Fibroblast of skin of scalp (primary cell): ENCODE measurements at places on chromosomes 2 and 18.

DNA sequence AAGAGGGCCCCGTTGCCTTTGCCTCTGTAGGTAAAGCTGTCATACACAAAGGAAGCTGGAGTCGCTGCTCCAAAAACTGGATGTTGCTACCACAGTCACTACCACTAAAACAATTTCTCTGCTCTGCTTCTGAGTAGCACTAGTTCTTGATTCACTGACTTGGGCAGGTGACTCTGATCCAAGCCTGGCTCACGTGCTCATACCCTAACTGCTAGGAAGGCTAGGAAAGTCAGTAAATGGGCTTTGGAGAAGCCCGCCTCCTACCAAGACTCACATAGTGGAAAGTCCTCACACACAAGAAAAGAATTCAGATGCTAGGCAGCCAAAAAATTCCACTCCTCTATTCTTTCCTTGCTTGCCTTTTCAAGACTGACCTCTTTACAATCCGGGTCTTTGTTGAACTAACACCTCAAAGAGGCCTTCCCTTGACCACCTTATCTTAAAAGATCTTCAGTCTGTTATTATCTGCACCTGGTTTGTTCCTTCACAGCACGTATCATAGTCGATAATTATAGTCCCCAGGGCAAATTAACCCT, 11.4 kb upstream of the DYNC1I2 start:
- no peak for DNase-seq

DNA sequence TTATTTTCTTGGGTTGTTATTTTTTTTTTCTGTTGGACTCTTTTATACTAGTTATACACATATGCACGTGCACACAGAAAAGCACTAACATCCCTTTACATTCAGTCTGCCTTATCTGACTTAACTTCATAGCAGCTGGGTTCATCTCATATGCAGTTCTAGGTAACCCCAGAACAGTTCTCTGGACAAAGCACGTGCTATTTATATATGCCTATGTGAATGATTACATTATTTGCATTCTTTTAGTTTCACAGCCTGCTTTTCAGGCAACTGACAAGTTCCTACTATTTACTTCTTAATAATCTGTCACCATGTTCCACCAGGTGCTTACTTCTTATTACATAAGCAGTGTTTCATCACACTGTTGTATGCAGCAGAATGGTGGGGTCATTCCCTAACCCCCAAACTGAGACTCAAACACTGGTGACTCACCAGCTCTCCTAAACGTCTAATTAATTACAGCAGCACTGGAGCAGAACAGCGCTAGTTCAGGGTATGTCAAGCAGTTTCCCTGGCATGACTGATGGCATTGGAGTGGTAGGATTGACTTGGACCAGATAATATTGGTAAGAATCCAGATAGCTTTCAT, 372.8 kb downstream of the CLIP4 start:
- DNase-seq = peak; percentile 9

DNA sequence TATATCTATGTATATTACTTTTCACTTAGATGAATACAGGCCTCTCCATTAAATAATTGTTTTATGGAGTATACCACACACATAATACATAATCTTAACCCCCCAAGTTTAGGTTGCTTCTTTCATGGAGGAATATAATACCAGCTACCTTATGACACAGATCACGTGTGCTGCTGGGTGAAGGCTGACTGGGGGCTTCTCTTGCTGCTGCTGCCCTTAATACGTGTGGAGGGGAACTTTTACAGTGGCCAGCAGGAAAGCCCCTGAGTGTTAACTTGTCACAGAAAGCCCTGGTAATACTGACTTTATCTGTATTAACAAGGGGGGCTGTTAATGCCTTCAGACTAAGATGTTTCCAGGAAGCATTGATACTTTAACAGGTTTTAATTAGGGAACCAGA, 63.1 kb downstream of the LAMA3 start:
- DNase-seq = no peak

- no peak for DNase-seq
These were observed 56.5 kb upstream of the ERBB4 start for GRCh38 chr2:212595036-212595654.

DNA sequence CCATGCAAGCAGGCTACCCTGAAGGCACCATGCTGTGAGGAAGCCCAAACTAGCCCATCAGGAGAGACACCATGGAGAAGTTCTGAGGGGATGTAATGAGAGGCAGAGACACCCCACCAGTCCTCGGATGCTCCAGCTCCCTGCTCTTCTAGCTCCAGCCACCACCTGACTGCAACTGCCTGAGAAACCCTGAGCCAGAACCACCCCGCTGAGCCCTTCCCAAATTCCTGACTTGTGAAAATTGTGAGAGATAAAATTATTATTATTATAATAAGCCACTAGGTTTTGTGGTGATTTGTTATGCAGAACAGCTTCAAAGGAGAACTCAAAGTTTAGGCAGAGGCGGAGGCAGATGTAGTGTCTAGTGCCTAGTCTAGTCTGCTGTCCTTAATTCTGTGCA, 67.1 kb upstream of the HK2 start:
- DNase-seq = no peak

DNA sequence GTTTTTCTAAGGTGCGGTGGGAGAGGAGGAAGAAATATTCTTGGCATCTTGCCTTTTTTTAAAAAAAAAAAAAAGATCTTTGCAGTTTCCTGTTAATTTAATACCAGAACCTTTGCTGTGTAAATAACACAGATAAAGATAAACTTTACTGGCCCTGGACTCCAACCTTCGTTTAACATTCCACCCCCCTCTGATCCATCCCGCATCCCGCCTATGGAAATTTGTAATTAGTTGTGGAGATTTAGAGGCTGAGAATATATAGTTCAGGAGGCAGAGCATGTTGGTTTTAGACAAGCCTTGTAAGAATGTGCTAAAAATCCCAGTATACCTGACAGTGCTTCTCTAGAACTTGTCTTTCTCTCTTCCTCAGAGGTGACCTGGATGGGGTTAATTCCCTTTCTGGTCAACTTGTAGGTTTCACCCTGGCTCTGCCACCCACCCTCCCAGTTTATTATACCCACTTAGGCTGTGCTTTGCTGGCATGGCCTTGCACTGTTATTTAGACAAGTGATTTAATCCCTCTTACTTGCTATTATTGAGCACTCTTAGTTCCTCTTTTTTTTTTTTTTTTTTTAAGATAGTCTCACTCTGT, 2.9 kb upstream of the C2orf72 start:
- DNase-seq = no peak

DNA sequence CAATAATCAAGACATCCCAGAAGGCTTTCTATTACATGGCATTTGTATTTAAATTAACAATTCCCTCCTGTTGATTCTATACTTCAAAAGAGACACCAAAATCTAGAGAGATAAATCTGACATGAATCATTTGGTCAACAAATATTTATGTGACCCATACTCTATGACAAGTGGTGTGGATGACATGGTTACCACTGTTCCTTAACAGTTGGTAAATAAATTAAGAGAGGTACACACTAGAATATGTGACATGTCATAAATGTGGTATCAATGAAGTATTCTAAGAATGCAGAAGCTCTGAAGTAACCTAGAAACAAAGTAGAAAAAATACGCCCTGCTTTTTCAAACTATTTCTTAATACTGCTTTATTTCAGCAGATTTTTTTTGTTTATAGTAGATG, 255.4 kb downstream of the EXOC6B start:
- peak; percentile 46 for DNase-seq

GRCh38 chr2:20180676-20181648, 44.0 kb downstream of the SDC1 start:
- no peak for DNase-seq

GRCh38 chr2:152134488-152135280, 35.8 kb upstream of the CACNB4 start:
- DNase-seq = no peak

GRCh38 chr2:175575346-175576258, 394.1 kb upstream of the ATP5MC3 start:
- DNase-seq = no peak

- DNase-seq = no peak
These were observed 25.4 kb downstream of the CDKL4 start for GRCh38 chr2:39218391-39218790.

DNA sequence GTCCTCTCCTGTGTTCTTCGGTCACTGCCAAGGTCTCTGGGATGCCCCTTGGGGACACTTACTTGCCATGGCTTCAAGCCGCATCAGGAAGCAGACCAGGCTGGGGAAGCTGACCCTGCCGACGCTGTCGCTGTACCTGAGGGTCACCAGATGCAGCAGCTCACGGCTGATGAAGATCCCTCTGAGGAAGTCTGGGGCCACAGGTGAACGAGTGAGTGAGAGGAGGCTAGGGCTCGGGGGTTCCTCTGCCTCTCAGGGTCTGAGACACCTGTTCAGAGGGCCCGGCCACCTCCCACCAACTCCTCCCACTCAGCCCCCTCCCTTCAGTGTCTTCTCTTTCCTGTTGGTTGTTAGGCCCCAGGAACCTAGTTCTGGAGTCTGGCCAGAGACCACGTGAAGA, 74.9 kb downstream of the CAPN13 start:
- DNase-seq = no peak
